ENCODE measurements at places on chromosomes 7 and 10.

- peak; percentile 70 for DNase-seq
Observed at GRCh38 chr10:73879296-73880173, 5.2 kb upstream of the CAMK2G start.

DNA sequence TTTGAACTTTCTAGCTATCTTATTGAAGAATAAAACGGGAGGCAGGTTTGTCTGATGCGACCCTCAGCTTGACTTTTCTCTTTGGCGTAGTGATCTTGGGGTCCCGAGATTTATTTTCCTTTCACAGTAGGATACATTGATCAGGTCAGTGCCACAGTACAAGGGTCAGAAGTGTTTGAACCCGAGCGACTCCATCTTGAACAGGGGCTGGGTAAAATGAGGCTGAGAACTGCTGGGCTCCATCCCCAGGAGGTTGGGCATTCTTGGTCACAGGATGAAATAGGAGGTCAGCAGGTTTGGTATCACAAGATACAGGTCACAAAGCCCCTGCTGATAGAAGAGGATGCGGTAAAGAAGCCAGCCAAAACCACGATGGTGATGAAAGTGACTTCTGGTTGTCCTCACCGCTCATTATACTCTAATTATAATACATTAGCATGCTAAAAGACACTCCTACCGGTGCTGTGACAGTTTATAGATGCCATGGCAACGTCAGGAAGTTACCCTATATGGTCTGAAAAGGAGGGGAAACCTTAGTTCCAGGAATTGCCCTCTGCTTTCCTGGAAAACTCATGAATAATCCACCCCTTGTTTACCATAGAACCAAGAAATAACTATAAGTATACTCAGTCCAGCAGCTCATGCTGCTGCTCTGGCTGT is 3.0 kb upstream of the TECPR1 start:
- no peak for DNase-seq

DNA sequence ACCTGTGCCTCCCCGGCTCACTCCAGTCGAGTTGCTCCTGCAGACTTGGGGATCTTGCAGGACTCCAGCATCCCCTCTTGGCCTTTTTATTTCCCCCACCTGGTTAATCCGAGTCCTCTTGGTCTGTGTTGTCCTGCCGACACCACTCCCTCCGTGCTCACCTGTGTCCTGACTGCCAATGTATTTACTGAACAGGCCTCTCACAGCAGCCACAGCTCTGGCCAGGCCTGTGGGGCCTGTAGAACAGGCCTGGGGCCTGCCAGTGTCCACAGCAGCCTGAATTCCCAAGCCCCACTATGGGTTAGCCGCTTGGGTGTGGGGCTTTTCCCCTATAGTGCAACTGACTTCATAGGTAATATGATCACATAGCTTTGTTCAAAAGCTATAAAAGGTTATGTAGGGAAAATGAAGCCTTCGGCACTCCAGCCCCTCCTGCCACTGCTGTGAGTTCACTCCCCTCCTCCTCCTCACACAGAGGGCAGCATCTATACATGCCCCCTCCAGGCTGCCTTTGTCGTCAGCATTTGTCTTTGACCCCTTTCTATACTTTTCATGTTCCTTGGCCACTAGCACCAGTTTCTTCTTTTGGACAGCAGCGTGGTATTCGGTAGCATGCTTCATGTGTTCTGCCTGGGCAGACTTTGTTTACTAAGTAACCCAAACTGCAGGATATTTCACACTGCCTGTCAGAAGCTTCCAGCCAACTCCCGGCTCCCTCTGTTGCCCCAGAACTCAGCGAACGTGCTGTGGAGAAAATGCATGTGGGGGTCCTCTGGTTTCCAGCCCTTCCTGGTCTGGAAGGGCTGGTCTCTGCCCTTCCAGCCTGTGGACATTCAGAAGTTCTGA is 46.1 kb downstream of the ZNF467 start:
- DNase-seq: peak; percentile 70

GRCh38 chr7:156039971-156040677 is 227.9 kb upstream of the SHH start:
- DNase-seq: no peak

GRCh38 chr10:31871266-31872065 is 57.2 kb downstream of the ARHGAP12 start:
- no peak for DNase-seq

DNA sequence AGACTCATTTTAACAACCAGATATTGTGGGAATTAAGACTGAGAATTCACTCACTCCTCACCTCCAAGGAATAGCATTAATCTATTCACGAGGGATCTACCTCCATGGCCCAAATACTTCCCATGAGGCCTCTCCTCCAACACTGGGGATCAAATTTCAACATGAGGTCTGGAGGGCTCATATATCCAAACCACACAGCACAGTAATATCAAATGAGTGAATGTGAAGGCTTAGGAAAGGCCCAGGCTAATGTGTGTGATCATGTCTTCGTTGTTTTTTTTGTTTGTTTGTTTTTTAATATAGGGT is 46.5 kb downstream of the HIBADH start:
- DNase-seq: no peak

DNA sequence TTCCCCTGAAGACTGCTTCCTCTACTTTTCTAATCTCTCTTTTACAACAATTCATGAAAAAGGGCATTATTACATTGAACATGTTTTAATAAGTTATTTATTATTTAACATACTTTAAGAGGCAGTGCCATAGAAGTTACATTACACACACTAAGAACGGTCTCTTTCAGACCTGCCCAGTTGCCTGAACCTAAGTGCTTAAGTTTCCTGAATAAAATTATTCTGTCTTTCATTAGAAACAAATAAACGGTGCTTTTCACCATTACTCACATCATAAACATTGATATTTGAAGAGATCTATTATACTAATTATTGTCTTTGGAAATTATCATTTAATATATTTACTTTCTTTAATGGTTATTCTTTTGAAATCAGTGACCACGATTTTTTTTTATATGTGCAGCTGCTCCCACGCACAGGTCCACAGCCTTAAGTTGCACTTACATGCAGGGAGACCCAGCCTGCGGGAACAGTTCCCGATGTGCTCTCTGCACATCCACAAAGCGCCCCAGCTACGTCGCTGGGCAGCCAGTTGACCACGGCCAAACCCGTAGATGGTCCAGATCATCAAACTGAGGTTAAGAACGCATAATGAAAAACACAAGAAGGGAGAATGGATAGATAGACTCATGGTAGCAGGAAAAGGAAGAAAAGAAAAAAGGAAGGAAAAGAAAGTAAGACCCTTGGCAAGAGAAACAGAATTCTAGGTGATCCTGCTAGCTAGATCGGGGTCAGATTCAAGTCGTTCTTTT is 437.0 kb upstream of the MGMT start:
- DNase-seq: no peak

GRCh38 chr10:67936416-67936815 is 52.0 kb downstream of the SIRT1 start:
- DNase-seq: no peak

GRCh38 chr10:78199759-78200158 is 166.1 kb downstream of the RPS24 start:
- no peak for DNase-seq

- peak; percentile 67 for DNase-seq
Observed at GRCh38 chr7:815284-816216, 16.7 kb upstream of the SUN1 start.

- DNase-seq: no peak
Observed at GRCh38 chr10:80540618-80540980, 2.9 kb downstream of the SH2D4B start.

All from renal pelvis (tissue), 12 donors.